NCI-H2081 treated with DMSO at 0.1 percent for 48 hours (cell line): ENCODE measurements at places on chromosomes 16 and 17.

DNA sequence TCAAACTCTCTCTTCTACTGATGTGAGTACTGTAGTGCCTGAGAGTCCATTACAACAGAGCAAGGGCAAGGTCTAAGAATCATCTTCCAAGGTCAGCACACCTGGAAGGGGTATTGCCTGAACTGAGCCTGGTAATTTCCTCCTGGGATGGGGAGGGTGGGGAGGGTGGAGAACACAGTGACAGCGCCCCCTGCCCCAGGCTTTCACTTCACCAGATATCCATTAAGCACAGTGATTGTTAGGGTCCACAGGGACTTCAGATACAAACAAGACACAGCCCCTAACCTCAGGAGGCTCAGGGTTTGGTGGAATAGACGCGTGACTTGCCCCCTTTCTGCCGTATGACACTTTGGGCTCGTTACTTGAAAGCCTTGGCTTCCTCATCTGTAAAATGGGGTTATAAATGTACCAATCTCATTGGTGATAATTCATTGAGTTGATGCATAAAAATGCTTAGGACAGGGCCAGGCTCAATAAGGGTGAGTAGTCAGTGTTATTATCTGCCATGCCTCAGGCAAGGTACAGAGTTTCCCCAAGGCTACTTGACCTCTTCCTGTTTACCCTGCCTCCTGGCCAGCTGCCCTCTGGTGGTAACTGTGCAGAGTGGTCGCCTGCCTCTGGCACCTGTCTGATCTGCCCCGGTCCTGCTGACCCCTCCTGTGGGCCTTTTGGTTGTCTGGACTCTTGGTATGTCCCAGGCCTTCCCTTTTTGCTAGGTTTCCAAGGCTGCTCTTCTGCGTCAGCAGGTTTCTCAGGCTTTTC, 13.1 kb upstream of the BRD7 start:
- no peak for DNase-seq

- DNase-seq, result no peak
These were observed 333.0 kb upstream of the EEF2KMT start for GRCh38 chr16:5430598-5430997.

DNA sequence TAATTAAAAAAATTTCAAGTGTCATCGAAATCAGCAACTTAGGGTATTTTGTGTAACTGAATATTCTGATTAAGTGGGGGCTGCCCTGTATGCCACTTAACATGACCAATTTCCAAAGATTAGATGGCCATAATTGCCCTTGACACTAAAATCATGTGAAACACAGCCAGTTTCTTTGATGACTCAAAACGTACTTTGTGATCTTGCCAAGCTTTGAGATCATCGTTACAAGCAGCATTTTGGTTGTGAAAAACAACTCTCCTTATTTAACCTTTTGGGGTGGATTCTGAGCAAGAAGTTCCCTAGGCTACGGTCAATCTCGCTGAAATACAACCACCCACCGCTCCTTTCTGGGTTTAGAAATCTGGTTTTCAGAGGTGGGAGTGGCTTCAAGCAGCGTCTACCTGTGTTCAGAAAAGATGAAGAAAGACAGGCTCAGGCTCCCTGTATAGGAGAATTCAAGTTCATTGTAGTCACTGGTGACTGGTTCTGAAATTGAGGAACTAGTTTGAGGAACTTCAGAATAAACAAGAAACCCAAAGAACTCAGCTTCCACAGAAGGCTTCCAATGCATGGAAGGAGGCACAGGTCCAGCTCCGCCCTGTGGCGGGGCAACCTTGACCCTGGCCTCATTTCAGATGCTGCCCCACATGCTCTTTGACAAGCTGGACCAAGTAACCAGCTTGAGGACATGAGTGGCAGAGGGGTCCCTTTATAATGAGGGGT, 9.4 kb downstream of the MAP3K14 start:
- DNase-seq, result no peak

DNA sequence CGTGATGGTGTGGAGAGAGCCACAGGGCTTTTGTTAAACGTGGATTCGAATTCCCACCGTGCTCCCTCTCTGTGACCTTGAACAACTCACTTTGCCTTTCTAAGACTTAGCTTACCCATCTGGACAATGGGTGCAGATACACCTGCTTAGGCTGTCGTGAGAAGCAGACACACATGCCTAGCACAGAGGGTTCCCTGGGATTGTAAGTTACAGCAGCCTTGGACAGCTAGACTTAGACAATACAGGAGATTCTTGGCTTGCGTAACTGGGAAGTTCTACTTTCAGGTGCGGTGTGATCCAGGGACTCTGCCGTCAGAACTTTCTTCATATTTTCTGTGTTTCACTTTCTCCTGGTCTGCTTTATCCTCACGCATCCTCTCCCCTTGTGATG, 127.0 kb downstream of the ABCC1 start:
- no peak for DNase-seq

DNA sequence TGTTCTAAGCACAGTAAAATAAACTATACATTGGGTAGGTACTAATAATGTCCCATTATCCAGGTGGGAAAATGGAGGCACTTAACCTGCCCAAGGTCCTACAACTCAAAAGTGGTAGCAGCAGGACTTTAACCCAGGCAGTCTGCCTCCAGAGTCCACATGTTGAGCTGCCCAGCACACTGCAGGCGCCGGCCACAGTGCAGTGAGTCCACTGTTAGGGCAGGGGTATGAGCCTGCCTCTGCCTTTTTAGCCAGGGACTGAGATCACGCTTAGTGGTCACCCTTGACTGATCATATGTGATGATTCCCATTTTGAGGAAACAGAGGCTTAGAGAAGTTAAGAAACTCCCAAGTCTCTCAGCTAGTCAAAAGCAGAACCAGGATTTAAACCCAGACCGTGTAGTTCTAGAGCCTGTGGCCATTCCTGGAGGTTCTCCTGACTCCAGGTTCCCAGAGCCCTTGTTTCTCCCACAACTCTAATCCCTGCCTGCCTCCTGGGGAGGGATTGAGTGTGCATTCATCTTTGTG, 8.4 kb downstream of the CES1 start:
- DNase-seq, result no peak

GRCh38 chr17:2602597-2603017, 9.2 kb downstream of the PAFAH1B1 start:
- no peak for DNase-seq

DNA sequence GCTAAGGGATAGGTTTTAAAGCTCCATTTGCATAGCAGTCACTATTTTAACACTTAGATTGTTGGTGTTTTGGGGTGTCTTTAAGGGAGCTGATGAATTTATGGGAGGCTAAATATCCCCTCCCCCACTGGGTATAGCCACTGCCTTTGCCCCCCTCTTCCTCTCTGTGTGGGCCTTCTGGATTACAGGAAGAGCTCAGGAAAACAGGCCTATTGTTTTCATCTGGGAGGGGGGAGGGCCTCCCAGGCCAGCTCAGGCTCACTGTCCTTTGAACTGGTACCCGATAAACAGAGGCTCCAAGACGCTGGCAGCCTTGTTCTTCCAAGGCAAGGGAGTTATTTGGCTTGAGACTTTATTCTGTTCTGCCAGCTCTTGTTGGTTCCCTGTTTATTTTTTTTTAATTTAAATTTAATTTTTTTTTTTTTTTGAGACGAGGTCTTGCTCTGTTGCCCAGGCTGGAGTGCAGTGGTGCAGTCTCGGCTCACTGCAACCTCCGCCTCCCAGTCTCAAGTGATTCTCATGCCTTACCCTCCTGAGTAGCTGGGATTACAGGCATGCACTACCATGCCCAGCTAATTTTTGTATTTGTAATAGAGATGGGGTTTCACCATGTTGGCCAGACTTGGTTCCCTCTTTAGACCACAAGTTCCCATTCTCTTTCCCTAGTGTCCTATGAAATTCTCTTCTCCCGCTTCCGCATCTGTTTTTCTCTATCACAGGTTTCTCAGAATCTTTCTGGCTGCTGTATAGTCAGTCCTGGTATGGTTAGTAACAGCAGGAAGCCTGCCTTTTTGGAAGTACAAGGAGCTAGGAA, 25.1 kb downstream of the MINK1 start:
- no peak for DNase-seq

DNA sequence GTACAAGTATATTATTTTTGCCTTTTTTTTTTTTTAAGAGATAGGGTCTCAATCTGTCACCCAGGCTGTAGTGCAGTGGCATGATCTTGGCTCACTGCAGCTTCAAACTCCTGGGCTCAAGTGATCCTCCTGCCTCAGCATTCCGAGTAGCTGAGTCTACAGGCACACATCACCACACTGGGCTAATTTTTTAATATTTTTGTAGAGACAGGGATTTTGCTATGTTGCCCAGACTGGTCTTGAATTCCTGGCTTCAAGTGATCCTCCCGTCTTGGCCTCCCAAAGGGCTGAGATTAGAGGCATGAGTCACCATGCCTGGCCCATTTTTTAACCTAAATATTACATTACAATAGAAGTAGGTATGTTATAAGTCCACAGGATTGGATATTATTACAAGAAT, 3.2 kb downstream of the TERB1 start:
- DNase-seq, result no peak

DNA sequence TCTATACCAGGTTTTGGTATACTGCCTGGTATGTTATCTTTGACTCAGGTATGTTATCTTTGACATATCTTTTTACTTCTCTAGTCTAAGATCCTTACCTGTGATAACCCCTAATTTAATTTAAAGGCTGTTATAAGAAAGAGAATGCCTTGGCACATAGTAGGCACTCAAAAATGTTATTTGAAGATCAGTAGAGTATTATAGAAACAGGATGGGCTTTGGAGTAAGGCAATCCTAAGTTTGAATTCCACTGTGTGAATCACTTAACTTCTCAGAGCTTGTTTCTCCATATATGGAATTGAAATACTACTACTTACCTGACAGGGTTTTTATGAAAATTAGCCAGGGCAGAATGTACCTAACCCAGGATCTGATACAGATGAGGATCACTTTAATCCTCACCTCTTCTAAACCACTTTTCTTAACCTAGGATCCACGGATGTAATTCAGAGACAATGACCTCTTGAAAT, 1.2 kb downstream of the BRIP1 start:
- no peak for DNase-seq

GRCh38 chr17:29663155-29663554, 40.4 kb upstream of the CORO6 start:
- DNase-seq, result no peak

DNA sequence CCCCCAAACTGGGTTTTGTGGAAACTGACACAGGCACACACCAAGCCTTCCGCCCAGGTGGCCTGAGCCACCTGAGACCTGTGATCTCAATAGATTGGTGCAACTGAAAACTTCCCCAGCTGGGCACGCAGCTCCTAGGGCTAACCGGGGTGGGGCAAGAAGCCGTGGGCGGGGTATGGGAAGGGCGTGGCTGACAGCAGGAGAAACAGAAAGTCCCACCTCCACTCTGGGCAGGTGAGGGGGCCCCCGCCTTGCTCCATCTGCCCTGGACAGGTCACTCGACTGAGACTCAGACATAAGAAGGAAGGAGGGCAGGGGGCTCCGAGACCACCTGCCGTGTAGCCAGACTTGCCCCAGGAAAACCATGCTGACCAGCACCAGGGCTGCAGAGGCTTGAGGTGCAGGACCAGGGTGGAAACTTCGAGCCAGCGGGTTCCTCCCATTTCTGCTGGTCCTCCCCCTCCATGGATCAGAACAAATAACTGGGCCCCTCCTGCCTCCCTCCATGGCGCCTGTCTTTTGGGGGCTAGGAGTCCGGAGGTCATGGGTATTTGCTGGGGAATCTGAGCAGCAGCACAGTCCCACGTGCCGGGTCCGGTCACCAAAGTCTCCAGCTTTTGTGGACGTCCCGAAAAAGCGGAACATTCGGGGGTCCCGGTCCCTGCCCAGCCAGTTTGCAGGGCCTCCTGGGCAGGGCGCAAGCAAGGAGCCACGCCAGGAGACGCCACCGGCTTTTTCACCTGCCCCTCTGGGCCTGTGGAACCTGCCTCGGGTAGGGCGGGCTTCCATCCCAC, 1.3 kb downstream of the TIMP2 start:
- DNase-seq, result no peak

- no peak for DNase-seq
These were observed 743 bp upstream of the ARMC7 start for GRCh38 chr17:75109046-75109406.

DNA sequence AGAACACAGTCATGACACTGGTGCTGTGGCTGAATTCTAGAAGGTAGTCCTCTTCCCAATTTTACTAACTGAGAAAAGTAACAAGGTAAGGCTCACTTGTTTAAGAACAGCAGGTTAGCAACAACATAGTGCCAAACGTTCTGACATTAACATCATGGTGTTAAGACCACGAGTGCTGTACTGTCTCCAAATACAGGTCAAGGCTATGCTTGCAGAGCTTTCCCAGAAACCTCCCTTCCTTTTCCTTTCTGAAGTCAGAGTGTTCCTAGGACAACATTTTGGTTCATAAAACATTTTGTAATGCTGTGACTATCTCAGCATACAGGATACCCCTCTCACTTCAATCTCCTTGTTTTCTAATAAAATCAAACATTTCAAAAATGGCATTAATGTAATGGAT, 144.0 kb downstream of the STX8 start:
- DNase-seq, result no peak

DNA sequence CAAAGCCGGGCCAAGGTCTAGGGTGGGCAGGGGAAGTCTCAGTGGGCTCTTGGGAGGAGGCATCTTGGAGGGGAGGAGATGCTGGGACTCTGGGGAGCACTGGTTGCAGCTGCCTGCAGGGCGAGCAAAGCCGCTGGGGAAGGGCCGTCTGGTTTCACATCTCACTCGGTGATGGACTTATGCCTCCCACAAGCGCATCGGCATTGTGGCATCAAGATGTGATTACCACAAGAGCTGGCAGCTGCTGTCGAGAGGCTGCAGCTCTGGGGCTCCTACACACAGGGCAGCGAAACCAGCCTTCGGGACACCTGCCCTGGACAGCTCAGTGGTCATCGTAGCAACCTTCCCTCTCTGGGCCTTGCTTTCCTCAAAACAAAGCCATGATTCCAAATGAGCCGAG, 3.1 kb upstream of the KCNJ12 start:
- DNase-seq, result no peak

- DNase-seq, result no peak
These were observed 9.8 kb upstream of the SLC6A2 start for GRCh38 chr16:55645986-55646385.

- no peak for DNase-seq
These were observed 7.3 kb upstream of the RCVRN start for GRCh38 chr17:9912121-9913099.

- DNase-seq, result no peak
These were observed 257.7 kb downstream of the XYLT1 start for GRCh38 chr16:17213025-17213424.

DNA sequence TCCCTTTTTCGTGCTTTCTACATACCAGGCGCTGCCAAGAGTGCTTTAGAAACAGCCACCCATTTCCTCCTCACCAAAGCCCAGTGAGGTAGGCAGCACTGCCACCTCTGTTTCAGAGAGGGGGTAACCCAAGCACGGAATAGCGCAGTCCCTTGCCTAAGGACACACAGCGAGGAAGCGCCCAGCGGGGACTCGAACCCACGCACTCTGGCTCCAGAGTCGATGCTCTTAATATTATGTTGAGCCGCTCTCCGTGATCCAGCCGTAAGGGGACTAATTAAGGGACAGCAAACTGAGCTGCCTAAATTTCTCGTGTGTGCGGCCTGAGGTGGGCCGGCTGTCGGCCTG, 497 bp downstream of the CES1 start:
- DNase-seq, result no peak

GRCh38 chr16:3242709-3243108, 7.8 kb upstream of the ZNF200 start:
- no peak for DNase-seq
